Natural killer cell treated with Interleukin-12 subunit alpha and Interleukin-12 subunit beta and Interleukin-15 and Interleukin-18, amount 100 ng/mL, for 72 hours (primary cell): ENCODE measurements at places on chromosomes 11 and 22. TPM values are rescaled to one million over a fixed set of nuclear protein-coding genes. Genes with fewer than 3 reads are reported as not detected.
A peak's percentile ranks its signal among the peaks of the same experiment; 100 is the strongest.

- DNase-seq: peak; percentile 60
Observed at GRCh38 chr22:40415531-40416266, 45.3 kb downstream of the SGSM3 start.

GRCh38 chr22:26097840-26098239 is 71.4 kb upstream of the SEZ6L start:
- DNase-seq: no peak

- peak; percentile 64 for DNase-seq
Observed at GRCh38 chr11:106077609-106078455, at the start of gene AASDHPPT. AASDHPPT (plus strand) TSS chr11:106077662; CDS start chr11:106077711, 49 bp downstream.

Gene SERPIND1
- 0.39 TPM for total RNA-seq

GRCh38 chr11:1498262-1498661 is 11.7 kb upstream of the MOB2 start:
- DNase-seq: no peak

DNA sequence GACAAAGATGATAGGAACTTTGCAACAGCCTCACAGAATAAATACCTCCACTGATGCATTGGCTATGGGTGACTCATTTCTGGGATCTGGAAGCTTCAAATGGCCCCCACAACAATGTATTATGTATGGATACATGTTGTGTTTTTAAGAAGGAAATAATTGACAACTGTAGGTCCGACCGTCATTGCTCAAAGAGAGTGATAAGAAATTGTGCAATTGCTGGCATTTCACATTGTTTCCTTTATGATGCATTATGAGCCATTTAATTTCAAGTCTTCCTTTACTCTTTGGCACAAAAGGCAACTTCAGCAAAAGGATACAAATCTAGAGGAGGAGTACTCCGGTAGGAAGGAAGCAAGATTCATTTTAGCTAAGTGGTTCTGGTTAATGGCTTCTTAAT is 2.0 kb downstream of the ANO3 start:
- DNase-seq: no peak

Gene NXPE2
- not detected for total RNA-seq

Gene MMP12
- total RNA-seq: not detected
